ENCODE measurements at places on chromosomes 11 and 22.

GRCh38 chr11:3882655-3883054, 27.2 kb downstream of the STIM1 start:
- DNase-seq, result no peak

DNA sequence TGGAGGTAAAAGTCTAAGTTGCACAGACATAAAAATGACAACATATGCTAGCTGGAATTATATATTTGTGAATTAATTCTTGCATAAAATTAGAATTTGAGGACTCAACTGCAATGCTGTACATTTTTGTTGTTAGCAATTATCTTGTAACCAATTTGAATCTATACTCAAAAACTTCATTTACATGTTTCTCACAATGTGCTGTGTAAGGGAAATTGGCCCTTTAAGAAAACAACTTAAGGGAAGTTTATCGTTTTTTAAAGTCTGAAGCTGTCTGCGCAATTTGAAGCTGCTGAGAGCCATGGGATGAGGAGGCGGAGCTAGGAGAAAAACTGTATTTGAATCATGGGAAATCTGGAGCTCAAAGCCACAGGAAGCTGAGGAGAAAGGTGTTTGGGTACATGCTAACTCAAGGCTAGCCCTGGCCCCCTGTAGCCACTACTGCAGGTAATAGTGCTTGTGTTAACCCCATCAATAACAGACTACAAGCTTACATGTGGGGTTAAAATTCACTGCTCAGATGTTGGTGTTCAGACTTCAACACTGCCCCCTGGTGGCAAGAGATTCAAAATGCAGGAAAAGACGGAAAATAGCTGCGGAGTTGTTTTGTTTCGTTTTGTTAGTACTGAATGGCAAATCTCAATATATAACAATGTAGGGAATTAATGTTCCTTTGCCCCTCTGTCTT, 126.1 kb downstream of the BRD1 start:
- DNase-seq, result no peak

- peak; percentile 65 for DNase-seq
Observed at GRCh38 chr11:102757823-102758549, 22.4 kb downstream of the MMP10 start.

DNA sequence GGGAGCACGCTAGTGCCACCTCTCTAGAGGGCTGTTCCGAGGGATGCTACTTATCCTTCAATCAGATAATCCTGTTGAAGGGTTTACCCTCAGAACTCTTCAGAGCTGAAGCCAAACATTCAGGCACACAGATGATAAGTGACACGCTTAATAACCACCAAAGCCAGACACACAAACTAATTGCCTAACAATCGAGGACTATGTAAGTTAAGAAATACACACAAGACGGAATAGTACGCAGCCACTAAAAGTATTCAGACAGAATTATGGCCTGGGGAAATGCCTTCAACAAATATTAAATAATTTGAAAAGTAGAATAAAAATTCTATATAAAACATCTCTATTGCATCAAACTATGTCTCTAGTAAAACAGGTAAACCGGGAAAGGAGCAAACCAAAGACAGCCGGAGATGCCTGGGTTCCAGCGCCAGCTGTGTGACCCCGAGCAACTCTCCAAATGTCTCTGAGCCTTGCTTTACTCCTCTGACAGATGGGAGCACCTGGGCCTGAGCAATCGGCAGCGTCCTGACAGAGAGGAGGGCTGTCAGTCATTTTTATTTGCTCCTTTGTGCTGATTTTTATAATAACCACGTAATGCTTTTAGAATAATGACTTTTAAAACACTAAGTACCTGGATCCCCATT, 11.3 kb downstream of the LRFN4 start:
- no peak for DNase-seq

DNA sequence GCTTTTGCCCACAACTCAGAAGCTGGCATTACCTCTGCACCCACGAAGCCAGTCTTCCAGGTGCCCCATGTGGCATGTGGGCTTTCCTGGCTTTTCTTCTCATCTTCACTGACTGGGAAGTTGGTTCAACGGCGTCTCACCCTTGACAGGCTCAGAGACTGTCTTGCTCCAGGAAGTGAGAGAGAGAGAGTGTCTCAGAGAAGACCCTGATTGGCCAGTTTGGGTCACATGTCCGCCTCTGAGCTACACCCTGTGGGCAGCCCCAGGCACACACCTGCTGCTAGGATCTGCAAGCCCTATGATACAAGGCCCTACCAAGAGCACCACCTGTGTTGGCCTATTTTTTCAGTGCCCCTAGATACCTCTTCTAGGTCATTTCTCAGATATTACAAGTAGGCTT, 39.0 kb downstream of the RTL6 start:
- no peak for DNase-seq

GRCh38 chr11:119531623-119532022, 108.7 kb upstream of the THY1 start:
- no peak for DNase-seq

GRCh38 chr22:23121424-23121823, 20.4 kb downstream of the RSPH14 start:
- DNase-seq, result peak; percentile 13

GRCh38 chr11:47854667-47855066, 6.5 kb upstream of the NUP160 start:
- no peak for DNase-seq

- DNase-seq, result no peak
Observed at GRCh38 chr11:45603946-45604682, 61.3 kb downstream of the CHST1 start.

DNA sequence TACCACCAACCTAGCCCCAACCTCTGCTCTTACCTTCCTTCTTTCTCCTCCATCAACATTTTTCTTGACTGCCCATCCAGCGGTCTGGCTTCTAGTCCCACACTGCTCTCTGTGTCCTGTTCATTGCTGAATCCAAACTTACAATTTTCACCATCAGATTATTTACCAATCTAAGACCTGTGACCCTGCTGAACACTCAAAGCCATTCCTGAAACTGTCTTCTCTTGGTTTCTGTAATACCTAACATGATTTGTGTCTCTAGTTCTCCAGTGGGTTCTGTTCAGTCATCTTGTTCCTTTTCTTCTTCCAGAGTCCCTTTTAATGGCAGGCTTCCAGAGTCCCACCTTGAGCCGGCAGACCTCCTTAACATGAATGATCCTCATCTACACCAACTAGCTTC, 24.1 kb downstream of the RRAS2 start:
- DNase-seq, result no peak

GRCh38 chr22:47094861-47095330, 332.4 kb downstream of the TBC1D22A start:
- peak; percentile 33 for DNase-seq

DNA sequence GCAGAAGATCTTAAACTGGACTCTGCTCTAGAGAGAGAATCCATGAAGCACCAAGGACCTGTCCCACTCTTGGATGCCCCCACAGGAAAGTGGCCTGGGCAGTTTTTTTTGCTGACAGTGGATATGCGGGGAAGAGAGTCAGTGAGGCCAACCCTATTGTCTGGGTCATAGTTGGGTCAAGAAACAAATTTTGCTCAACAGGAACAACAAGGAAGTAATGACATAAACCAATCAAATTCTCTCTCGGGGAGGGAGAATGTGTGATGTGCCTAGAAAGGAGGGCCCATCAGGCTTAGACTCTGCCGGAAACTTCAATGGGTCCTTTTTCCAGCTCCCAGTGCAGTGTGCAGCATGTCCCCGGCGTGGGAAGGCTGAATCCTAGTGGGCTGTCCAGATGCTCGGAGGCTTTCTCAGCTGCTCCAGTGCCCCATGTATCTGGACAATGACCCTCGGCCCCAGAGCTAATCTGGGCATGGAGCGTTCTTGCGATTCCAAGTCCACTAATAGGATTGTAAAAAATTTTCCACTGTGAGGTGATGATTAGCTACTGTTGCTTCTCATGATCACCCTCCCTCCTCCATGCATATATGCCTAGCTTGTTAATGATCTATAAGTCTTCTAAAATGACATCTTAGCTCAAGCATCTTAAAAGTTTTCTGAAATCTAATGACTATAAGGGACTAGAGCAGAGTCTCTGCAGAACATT, 101.0 kb downstream of the SNX19 start:
- no peak for DNase-seq

- DNase-seq, result no peak
Observed at GRCh38 chr22:20031732-20032406, 11.0 kb downstream of the TANGO2 start.

GRCh38 chr11:46686886-46687795, 13.3 kb downstream of the ARHGAP1 start:
- peak; percentile 95 for DNase-seq

DNA sequence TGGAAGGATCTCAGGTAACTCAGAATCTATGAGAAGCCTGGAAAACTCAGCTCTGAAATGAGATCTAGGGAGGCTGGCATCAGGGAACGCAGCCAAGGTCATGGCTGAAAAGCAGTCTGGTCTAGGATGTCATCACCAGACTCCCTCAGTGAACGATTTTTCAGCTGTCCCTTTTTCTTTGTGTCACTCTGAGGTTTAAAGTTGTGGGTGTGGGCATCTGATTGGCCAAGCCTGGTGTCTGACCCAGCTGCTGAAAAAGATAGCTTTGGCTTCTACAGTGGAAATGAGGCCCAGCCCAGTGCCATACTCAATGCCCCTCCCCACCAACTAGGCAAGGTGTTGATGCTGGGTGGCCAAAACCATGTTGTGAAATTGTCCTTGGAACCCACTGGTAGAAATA, 14.5 kb downstream of the RPS3 start:
- DNase-seq, result no peak

GRCh38 chr11:113198972-113199661, 115.3 kb upstream of the TTC12 start:
- no peak for DNase-seq

GRCh38 chr11:33920838-33921613, 29.1 kb upstream of the LMO2 start:
- DNase-seq, result no peak

- DNase-seq, result no peak
Observed at GRCh38 chr11:63462137-63462536, 28.8 kb downstream of the PLAAT5 start.

- no peak for DNase-seq
Observed at GRCh38 chr22:43226377-43227238, 39.7 kb upstream of the TTLL12 start.

- no peak for DNase-seq
Observed at GRCh38 chr11:75248924-75249256, 8.3 kb downstream of the TPBGL start.

- no peak for DNase-seq
Observed at GRCh38 chr11:65849771-65850216, 8.2 kb downstream of the CFL1 start.

GRCh38 chr11:38814670-38815069, 2216.6 kb upstream of the RAG2 start:
- DNase-seq, result no peak

- DNase-seq, result no peak
Observed at GRCh38 chr22:19982991-19983578, 33.5 kb downstream of the ARVCF start.

DNA sequence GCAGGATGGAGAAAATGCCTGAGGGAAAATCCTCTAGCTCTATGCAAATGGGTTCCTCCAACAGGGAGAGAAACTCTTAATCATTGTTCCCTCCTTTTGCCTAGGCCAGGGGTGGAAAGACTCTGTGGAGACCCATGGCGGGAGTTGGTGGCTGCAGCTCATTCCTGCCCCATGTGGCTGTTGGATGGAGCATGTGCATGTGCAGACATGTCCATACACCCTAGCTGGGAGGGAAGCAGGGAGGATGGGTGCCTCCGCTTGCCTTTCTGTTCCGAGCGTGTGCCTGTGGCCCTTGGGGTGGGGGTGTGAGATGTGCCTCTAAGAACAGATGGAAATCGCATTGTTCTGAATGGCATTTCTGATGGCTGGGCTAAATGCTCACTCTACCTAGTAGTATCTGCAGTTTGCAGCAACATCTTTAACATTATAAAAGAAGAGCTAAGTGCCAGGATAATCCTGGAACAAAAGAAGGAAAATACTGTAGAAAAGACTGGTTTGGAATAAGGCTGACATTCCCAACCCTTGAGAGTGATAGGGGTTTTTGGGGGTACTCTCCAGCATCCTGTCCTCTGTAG, 31.7 kb downstream of the METTL15 start:
- no peak for DNase-seq

DNA sequence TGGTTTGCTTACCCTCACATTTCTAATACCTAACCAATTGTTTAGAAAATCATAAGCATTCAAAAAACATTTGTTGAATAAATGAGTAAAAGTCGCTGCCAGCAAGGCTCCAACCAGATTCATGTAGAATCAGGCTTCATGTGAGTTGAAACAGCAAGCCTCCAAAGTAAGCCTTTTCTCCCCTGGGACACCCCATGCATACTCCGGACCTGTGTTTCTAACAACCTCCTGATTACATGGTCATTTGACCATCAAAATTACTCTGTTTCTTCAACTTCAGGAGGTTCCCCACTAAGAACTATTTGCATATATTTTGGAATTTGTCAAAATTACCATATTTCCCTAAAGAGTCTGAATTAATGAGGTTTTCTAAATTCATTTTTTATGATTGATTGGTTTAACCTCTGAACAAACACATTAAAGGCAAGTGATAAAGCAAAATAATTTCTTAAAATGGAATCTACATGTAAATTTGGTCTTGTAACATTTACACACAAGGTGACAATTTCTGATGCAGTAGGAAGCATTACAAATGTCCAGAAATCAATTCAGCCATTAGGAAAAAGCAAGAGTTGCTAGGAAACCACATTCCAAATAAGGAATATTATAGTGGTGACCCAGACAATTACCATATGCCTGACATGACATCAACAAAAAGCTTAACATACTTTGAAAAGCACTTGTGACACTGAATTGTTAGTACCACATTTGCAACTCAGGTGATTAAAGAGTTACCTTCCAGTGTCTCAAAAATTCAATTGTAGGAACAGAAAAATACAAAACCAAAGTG, 252.6 kb downstream of the GUCY1A2 start:
- no peak for DNase-seq

DNA sequence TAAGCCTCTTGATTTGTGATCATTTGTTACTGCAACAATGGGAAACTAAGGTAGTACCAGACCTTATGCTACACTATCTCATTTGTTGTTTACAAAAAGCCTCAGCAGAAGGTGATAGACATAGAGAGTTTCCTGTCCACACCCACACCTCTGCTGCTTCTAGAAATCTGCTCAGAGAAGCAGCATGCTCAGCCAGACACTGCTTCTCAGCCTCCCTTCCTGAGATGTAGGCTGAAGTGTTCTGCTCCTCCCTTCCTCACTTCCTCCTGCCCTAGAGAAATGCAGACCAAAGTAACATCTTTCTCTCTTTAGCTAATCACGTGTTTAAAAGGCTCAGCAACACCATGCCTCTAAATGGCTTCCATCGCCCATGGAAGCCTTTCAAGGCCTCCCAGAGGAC, 88.4 kb downstream of the SLC1A2 start:
- no peak for DNase-seq

GRCh38 chr11:124961972-124962609, 8.1 kb downstream of the CCDC15 start:
- DNase-seq, result peak; percentile 84

DNA sequence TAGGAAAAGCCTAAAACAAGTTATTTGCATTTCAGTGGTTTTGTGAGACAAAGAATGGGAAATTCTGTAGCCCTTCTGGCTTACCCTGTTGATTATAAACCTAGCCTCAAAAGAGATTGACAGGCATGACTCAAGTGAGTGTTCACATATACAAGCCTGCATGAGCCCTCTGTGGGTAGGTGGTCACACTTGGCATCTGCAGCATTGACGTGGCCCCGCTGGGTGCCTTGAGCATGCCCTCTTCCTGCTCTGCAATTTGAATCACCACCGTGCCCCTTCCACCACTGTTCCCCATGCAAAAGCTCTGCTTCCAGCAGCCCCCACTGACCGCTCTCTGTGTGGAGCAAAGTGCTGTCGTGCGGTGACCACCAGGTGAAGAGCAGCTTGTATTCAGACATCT, 21.0 kb upstream of the ADSL start:
- DNase-seq, result no peak
